ENCODE measurements at places on chromosomes 7 and 10.

DNA sequence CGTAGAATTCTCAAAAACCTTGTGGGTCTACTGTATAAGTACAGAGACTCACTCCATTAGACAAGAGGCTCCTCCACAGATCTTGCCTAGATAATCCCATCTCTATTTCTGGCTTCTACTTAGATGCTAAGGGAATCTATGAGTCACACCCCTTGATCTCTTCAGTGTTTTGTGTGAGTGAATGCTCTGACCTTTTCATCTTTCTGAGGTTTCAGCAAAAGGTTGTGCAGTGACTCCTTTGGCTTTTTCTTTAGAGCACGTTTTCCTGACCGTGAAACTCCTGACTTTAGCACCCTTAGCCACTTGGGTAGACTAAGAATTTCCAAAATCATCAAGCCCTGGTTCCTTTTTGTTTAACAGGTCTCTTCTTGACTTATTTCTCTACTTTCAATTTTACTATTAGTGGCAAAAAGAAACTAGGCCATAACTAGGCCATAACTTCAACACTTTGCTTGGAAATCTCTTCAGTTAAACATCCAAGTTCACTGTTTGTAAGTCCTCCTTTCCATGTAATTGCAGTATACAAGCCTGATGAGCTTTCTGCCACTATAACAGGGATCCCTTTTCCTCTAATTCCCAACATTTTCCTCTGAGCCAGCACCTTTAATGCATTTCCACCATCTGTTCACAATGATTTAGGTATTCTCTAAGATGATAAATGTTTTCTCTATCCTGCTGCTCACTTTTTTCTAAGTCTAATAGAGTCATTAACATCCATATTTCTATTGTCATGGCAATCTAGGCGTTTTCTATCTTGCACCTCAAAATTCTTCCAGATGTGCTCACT is 19.4 kb downstream of the COPG2 start:
- DNase-seq = no peak

DNA sequence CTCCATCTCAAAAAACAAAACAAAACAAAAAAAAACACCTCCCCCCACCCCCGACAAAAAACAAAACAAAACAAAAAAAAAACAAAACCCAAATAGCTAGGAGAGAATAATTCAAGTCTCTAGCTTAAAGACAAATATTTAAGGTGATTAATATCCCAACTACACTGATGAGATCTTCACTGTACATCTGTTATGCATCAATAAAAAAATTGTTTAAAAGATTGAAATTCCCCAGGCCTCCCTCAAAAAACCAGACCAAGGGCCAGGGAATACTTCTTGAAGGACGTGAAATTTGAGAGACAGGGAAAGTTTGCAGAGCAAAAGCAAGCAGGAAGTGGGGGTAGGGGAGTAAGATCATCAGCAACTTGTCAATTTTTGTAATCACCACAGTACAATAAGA is 232.6 kb downstream of the REEP3 start:
- DNase-seq = no peak

GRCh38 chr10:124911124-124912067 is 30.5 kb upstream of the ZRANB1 start:
- DNase-seq = peak; percentile 37

- DNase-seq = no peak
These were observed 29.6 kb downstream of the ARHGAP21 start for GRCh38 chr10:24694086-24694485.

DNA sequence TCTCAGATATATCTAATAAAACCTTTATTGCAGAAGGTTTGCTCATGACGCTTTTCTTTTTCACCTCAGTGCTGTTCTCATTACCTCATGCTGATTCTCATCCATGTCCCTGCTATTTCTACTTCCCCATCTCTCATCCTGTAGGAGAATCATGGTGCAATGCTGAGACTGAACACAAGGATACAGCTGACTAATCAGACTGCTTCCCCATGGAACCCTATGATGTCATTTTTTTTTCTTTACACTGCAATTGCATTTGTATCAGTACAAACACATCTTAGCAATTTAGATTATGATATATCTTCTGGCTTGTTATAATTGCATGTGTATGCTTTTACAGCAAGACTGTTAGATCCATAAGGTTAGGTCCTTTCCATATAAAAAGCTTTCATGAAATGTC is 93.7 kb downstream of the SEMA3A start:
- DNase-seq = no peak

- DNase-seq = no peak
These were observed 253.7 kb downstream of the GLRX3 start for GRCh38 chr10:130389906-130390305.

DNA sequence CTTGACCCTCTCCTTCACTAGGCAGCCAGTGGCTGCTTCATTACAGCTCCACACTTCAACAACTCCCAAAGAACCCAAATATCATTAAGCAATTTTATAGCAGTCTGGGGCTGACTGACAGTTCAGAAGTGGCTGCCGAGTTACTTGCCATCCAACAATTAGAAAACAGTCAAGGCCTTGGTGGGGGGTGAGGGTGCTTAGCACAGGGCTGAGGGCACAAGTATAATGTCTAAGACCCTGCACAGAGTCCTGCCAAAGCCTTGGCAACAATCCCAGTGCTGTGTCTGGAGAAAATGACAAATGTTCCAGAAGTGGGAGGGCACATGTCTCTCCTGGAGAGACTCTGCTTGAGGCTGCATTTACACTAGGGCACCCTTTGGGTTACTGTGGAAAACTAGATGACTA is 71.1 kb downstream of the CXCL12 start:
- DNase-seq = no peak

GRCh38 chr10:101779544-101780186 is 3.6 kb downstream of the NPM3 start:
- DNase-seq = peak; percentile 74

DNA sequence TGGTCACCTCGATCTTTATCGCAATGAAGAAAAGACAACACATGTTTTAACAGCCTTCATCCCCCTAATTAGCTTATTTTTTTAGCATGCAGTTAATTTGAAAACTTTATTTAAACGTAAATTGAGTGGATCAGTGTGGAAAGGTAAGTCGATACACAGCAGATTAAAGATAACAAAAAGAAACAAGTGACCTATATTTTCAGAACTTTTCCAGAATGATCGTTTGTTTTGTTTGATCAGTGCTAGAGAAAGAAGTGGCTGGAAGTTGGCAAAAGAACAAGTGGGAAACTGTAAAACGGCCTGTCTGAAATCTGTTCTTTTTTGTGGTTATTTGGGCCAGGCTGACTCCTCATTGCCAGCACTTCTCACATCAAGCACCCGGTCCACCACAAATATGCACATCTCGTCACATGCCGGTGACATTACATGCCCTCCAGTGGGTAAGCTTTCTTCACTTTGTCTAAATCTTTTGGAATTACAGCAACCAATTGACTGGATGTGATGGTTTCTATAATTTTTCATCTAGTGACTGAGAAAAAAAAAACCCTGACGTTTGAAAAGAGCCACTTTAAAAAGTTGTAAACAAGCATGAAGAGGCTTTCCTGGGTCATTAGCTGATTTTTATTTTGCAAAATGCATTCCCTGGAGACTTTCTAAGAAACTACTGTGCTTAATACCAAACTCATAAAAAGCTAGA is 33.2 kb downstream of the C7orf33 start:
- no peak for DNase-seq

- DNase-seq = no peak
These were observed 86.1 kb upstream of the PCBD1 start for GRCh38 chr10:70974351-70974901.

- no peak for DNase-seq
These were observed 322.6 kb downstream of the DGKB start for GRCh38 chr7:14579971-14580370.

DNA sequence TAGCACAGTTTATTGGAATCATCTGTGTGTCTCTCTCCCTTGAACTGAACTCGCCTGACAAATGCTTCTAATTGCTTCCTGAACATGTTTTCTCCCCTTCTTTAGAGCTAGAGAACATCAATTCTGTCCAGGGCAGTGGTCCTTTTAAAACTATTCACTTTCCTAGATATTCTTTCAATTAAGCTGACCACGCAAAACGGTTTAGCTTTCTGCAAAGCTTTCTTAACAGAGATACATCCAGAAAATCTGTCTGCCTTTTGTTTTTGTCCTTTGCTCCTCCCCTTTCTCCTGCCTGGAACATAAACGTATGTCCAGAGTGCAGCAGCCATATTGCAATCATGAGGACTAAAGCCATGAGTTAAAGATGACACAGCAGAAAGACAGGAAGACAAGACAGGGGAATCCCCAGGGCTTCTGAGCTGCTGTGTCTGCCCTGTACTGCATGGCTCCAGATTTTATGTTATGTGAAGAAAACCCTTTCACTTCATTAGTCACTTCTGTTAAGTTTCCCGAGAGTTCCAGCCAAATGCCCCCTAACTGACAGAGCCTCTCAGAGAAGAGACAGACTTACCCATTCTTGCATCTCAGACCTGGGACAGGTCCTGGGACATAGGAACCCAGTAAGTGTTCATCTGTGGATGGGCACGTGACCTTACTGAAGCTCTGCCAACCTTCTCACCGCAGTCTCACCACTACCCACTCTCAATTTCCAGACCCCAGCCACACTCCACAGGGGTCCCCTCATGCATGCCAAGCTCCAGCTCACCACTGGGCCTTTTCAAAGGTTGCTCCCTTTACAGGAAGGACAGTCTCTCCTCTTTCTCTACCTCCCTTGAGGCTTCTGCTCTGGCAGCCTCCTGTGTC is 35.0 kb upstream of the CPXM2 start:
- no peak for DNase-seq

GRCh38 chr7:97694355-97694754 is 37.5 kb upstream of the TAC1 start:
- no peak for DNase-seq

GRCh38 chr7:35037526-35038341 is 449 bp upstream of the DPY19L1 start:
- DNase-seq = peak; percentile 93

DNA sequence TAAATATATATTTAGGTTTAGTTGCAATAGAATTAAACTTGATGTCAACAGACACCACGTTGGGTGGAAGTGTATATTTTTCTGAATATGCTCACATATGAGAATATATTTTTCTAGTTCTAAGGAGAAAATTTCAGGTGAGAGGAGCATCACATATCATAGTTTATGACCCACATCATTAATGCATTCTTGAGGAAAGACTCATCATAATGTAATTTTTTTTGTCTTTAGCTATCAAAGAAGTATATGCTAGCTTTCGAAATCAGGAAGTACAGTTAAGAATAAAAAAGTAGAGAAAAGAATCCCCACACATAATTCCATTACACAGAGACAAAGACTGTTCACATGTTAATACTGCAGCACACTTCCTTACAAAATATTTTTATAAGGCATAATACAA is 30.4 kb downstream of the A1CF start:
- DNase-seq = no peak

GRCh38 chr7:89002981-89003956 is 207.7 kb upstream of the TEX47 start:
- no peak for DNase-seq

- DNase-seq = no peak
These were observed 199.8 kb downstream of the AHR start for GRCh38 chr7:17498230-17498629.

- no peak for DNase-seq
These were observed 43.3 kb upstream of the PRKAR1B start for GRCh38 chr7:770336-770735.

GRCh38 chr10:9103301-9103700 is 1048.8 kb downstream of the GATA3 start:
- no peak for DNase-seq

GRCh38 chr10:28839600-28840007 is 162.3 kb downstream of the BAMBI start:
- peak; percentile 9 for DNase-seq

- DNase-seq = no peak
These were observed 137.9 kb upstream of the CCDC6 start for GRCh38 chr10:60044242-60044641.

DNA sequence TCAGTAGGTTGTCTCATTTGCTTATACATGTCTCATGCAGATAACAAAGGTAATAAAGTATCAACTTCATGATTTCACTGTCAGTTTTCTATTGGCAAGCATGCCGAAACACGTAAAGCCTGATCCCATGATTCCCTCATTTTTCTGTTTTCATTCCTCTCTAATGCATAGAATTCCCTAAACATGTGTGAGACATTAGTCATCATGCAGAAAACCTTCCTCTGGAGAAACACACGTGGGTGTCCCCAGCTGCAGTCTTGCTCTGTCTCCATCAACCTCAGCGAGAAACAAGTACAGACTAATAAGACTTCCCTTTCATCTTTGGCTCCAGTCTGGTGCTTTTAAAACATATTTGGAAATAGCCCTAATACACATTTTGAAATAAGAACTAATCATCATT is 432.7 kb upstream of the VSTM2A start:
- DNase-seq = no peak

GRCh38 chr7:155377071-155377837 is 79.6 kb downstream of the INSIG1 start:
- DNase-seq = no peak

DNA sequence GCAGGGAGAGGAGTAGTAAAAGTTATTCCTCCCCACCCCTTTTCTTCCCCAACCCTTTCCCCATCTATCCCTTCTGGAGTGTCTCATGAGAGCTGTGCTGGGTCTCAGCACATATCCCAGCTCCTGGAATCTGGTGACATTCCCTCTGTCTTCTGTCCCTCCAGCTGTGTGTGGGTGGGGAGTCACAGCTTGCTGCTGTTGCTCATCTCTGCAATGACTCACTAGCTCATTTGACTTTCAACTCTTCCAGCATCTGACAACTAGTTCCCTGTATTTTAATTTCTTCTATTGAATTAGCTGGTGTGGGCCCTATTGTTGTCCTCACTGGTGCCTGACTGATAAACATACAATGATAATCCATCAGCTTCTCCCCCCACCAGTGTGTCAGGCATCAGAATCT is 198.9 kb upstream of the AUTS2 start:
- DNase-seq = no peak

- DNase-seq = no peak
These were observed 140.3 kb upstream of the KLF14 start for GRCh38 chr7:130874071-130874915.

DNA sequence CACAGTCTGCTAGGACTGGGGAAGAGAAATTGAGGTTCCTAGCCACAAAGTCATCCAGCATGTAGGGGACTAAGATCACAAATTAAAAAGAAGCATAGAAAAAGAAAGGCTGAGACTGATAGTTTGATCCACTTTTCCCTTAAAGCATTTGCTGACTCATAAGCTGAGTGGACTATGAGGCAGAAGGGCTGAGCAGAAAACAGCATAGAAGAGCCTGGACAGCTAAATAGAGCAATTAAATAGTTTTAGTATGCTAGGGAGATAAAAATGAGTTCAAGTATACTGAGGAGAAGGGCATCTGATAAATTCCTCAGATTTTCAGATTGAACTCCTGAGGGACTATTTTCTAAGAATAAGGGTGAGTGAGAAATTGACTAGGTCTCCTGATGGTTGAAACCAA is 155.9 kb upstream of the EGR2 start:
- no peak for DNase-seq

GRCh38 chr10:7560519-7560918 is 106.2 kb downstream of the ITIH5 start:
- DNase-seq = no peak

- no peak for DNase-seq
These were observed 54.2 kb upstream of the CAMK2B start for GRCh38 chr7:44379366-44380188.

DNA sequence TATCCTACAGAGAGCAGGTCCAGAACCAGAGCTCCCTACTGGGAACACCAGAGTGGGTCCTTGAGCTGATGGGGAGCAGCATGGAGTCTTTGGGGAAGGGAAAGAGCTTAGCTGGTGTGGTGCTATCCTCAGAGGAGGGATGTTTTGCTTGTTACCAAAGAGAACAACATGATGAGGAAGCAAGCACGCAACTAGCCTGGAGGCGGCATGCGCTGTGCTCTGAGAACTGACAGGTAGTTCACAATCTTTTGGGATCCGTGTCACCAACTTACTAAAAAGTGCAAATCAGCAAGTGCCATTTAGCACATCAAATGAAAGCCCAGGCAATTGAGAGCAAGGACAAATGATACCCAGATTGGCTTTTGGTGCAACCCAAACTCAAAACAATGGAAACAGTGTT is 257.9 kb downstream of the DPP6 start:
- no peak for DNase-seq

Measured in prostate gland (tissue), 2 donors.